ENCODE measurements at places on chromosomes 12 and 14.

- no peak for DNase-seq
Observed at GRCh38 chr12:104681012-104681690, 224.4 kb downstream of the CHST11 start.

DNA sequence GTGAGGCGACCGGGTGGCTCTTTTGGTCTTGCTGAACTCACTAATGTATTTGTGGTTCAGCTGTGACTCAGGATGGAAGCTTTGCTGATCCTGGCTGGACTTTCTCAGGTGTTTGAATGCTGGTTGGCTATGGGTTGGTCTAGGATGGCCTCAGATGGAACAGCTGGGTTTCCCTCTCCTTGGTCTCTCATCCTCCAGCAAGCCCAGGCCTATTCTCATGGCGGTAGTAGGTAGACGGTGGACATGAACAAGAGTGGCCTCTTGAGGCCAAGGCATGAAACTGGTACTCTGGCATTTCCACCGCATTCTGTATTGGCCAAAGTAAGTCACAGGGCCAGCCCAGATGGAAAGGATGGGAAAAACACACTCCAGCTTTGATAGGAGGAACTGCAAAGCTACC lies 11.8 kb upstream of the POLR3B start:
- DNase-seq, result peak; percentile 55

DNA sequence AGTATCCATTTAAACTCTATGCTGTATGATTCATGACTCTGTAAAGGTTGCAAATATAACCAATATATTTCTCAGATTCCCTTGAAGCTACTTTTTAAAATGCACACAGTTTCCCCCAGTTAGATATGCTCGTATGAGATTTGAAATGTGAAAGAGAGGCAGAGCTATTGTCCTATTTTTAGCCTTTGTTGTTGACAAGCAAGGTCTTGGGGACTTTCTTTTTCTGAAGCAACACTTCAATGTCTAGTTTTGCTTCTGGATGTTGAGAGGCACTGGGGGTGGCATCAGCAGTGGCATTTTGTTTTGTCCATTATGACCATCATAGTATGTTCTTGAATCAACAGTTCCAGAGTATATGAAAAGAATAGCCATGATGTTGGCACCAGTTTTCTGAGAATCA lies 63.4 kb downstream of the ASCL1 start:
- no peak for DNase-seq

DNA sequence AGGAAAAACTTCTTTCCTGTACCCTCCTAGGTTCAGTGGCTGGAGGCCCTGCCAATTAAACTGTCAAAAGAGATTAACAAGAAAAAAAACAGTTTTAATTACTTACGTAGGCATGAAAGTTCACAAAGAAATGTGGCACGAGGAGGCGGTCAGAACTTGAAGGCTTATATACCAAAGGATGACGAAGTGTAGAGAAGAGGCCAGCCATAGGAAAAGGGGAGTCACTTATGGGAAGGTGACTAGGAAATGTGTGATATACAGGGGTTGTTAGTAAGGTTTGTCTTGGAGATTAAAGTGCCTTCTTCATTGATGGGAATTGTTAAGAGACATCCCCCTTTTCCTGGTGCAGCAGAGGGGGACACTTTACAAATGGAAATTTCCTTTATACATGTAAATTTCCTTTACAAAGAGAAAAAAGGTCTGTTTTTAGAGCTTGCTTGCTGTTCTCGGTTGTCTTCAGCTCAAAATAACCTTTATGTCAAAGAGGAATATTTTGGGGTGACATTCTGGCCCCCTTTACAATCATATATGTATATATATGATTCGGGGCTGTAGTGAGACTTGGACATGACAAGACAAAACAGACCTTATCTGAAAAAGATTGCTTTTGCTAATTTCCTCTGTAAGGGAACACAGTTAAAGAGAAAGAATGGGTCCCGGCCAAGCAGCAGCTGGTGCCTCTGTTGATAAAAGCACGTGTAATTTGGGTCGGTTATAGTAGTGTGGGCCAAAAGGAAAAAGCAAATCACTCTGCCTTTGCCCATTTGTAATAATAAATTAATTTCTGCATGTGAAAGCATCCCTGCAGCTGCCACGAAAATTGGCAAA lies 38.6 kb downstream of the SYNE2 start:
- DNase-seq, result no peak

- DNase-seq, result no peak
Observed at GRCh38 chr14:71754422-71755095, 177.7 kb upstream of the RGS6 start.

GRCh38 chr12:85765453-85765869 lies 70.7 kb downstream of the RASSF9 start:
- no peak for DNase-seq

GRCh38 chr12:48980953-48981756 lies 3.0 kb downstream of the WNT1 start:
- no peak for DNase-seq
